T-helper 9 cell (primary cell): ENCODE measurements at places on chromosomes 12 and 14.

- no peak for DNase-seq
Measured at GRCh38 chr14:89298056-89298834, 118.8 kb downstream of the FOXN3 start.

- DNase-seq: no peak
Measured at GRCh38 chr12:39095636-39096330, 190.4 kb upstream of the CPNE8 start.

DNA sequence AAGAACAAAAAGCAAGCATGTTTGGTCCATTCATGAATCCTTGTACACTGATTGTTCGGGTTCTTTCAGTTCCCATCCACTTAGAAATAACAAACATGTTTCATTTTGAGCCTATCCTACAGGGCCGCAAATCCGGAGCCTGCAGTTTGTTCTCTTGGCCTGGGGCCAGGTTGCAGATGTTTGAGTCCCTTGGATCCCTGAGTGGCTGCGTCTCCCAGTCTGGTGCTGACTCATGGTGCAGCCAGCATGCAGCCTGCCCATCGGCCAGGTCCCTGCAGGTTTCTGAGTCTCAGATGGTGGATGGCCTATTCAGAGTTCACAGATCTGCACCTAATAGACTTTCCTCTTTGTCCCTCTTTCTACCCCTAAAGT, 1.9 kb upstream of the DYNC1H1 start:
- DNase-seq: no peak

GRCh38 chr12:218728-219590, 5.0 kb upstream of the SLC6A12 start:
- no peak for DNase-seq

- no peak for DNase-seq
Measured at GRCh38 chr12:130437555-130438242, 100.0 kb downstream of the PIWIL1 start.

DNA sequence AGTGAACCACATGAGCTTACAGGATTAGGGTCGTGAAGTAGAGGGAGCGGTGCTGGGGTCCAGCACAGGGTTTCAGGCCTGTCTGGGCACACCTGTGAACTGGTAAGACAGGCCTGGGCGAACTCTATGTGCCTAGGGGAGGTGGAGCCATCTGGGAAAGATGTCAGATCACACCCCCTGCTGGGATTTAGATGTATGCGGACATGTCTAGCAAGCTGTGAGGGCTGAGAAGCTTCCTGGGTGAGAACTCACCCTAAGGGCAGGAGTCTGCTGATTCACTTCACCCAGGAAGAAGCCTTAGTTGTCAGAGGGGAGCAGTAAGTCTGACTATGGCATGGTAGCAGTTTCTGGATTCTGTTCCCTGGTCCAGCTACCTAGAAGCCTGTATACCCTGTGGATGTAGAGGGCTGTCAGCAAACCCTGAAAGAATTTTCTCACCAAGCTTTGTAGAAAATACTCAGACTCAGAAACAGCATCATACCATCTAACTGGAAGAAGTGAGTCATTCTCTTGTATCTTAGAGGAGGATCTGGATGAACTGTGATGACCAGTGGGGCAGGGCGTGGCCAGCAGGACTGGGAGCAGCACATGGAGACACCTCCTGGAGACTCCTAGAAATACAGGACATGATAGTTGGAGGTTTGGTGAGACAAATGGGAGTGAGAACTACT, 11.2 kb upstream of the PYGL start:
- no peak for DNase-seq

GRCh38 chr14:36271939-36272907, 48.2 kb downstream of the MBIP start:
- DNase-seq: no peak

GRCh38 chr14:29216268-29217232, 450.0 kb downstream of the FOXG1 start:
- DNase-seq: no peak

GRCh38 chr12:12272869-12273268, 6.0 kb upstream of the LRP6 start:
- no peak for DNase-seq
